NCI-H2029 (cell line): ENCODE measurements at places on chromosomes 16 and 17.

DNA sequence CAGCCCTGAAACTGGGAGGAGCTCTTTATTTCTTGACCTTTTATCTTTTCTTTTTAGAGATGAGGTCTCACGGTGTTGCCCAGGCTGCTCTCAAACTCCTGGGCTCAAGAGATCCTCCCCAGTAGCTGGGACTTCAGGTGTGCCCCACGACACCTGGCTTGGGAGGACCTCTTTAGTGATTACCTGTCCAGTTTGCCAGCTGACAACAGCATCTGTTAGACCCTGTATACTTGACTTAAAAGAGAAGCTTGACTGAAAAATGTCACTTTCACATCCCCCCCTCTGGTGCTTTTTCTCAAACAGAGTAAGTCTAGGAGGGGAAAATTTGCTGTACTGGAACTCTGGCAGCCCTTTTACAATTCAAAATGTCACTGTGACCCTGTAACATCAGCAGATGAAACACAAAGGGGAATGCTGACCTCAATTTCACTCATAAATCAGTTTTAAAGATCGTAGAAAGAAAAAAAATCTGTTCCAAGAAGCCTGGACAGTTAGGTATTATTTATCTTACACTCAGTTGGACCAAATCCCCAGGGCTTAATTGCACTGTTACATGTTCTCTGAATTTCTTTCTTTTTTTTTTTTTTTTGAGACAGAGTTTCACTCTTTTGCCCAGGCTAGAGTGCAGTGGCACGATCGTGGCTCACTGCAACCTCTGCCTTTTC, 1.8 kb upstream of the ERN1 start:
- DNase-seq, result no peak

- no peak for DNase-seq
Measured at GRCh38 chr17:10585529-10585928, 36.1 kb upstream of the MYH2 start.

DNA sequence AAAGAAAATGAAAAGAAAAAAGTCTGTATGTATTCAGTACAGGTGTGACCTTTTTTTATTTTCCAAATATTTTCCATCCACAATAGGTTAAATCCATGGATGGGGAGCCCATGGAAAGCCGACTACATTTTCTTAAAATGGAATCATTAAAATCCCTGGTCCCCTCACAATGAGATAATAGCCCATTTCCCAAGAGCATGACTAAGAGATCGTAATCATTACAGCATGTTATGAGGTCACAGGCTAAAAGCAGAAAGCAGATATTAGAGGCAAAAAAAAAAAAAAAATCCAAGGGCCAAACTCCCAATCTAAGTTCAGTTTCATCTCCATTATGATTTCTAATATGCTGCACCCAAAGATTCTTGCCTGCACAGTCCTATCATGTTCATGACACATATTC, 44.7 kb downstream of the CYTH1 start:
- no peak for DNase-seq

- no peak for DNase-seq
Measured at GRCh38 chr16:82807311-82807710, 180.5 kb downstream of the CDH13 start.

GRCh38 chr17:59783221-59784047, 76.0 kb downstream of the VMP1 start:
- DNase-seq, result no peak

GRCh38 chr17:50206604-50207293, 5.3 kb upstream of the COL1A1 start:
- no peak for DNase-seq

DNA sequence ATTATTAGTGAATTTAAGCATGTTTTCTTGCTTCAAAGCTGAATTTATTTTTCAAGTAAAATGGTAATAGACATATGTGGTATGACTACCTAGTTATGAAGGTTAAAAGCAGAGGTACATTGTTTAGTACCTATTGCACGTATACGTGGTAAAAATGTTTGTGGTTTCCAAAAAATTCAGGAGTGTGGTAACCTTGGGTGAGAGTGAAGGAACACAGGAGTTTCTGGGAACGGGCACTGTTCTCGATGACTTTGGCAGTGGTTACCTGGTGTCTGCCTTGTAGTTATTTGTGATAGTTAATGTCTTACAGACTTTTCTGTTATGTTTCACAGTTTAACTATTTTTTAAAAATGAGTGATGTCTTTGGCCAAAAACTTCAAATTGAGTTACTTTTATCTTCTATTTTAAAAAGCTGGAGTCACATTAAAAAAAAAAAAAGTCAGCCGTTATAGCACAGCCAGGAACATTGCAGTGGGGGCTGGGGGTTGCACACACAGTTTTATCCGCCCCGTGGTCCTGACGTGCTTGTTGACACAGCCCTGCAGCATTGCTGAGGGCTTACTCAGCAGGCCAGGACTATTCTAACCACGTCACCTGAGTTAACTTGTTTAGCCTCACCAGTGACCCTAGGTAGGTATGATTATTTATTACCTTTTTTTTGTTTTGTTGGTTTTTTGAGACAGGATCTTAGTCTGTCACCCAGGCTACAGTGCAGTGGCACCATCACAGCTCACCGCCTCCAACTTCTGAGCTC, 10.9 kb downstream of the JPT2 start:
- DNase-seq, result no peak
